Vagina (tissue), 2 donors: ENCODE measurements at places on chromosomes 16 and 17.

GRCh38 chr16:22968931-22969330, 155.0 kb downstream of the HS3ST2 start:
- H3K4me1 ChIP-seq: no peaks in the 10 kb centered on the region
- H3K27ac ChIP-seq: no peak overlapping the region
- no peaks in the 10 kb centered on the region for H3K36me3 ChIP-seq
- H3K4me3 ChIP-seq: no peak overlapping the region

DNA sequence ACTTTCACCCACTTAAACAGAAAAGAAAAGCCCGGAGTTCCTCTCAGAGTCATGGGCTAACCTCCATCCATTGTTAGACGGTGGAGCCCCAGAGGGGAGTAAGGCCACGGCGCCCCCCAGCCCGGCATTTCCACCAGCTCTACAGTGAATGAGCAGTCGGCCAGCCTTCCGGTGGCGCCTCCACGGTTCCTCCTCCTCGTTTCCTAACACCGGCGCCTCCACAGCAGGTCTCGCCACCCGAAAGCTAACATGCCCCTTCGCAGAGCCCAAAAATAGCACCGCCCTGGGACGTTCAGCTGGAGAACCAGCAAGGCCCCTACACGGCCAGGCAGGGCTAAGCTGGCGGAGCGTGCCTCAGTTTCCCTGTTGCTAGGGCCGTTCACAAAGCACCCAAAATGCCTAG, 858 bp downstream of the MMD start:
- DNase-seq: no peak
- peaks cover 20% of the 10 kb centered on the region for H3K4me1 ChIP-seq
- no peaks in the 10 kb centered on the region for H3K36me3 ChIP-seq
- peak overlapping the region; percentile 63 for H3K27ac ChIP-seq
- peak overlapping the region; percentile 67 for H3K4me3 ChIP-seq

- H3K36me3 ChIP-seq: no peaks in the 10 kb centered on the region
- peaks cover 13% of the 10 kb centered on the region for H3K4me1 ChIP-seq
- no peaks in the 10 kb centered on the region for H3K27me3 ChIP-seq
- H3K4me3 ChIP-seq: no peak overlapping the region
- H3K27ac ChIP-seq: no peak overlapping the region
Measured at GRCh38 chr17:28549236-28550132, 2.9 kb downstream of the UNC119 start.

GRCh38 chr16:27098366-27099049, 31.8 kb downstream of the C16orf82 start:
- H3K4me3 ChIP-seq: no peak overlapping the region
- no peaks in the 10 kb centered on the region for H3K36me3 ChIP-seq
- DNase-seq: peak; percentile 14
- no peaks in the 10 kb centered on the region for H3K27me3 ChIP-seq
- H3K4me1 ChIP-seq: no peaks in the 10 kb centered on the region

DNA sequence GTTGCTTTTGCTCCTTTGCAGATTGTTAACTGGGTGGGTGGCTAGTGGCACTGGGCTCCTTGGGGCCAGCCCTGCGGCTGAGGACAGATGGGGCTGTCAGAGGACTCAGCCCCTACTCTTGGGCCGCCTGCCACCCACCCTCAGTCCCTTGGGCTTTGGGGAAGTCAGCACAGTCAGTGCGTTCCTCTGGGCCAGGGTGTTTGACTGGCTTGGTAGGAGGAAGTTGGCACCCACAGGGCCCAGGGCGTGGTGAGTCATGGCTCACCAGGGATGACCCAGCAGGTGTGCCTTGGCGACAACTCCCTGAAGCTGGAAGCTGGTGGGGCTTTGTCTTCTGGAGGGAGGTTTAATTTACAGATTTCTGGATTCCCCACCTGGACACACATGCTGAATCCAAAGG, 32.4 kb downstream of the HAPSTR1 start:
- DNase-seq: no peak
- peaks cover 45% of the 10 kb centered on the region for H3K4me1 ChIP-seq
- H3K27me3 ChIP-seq: no peaks in the 10 kb centered on the region
- no peak overlapping the region for H3K4me3 ChIP-seq
- no peak overlapping the region for H3K27ac ChIP-seq

DNA sequence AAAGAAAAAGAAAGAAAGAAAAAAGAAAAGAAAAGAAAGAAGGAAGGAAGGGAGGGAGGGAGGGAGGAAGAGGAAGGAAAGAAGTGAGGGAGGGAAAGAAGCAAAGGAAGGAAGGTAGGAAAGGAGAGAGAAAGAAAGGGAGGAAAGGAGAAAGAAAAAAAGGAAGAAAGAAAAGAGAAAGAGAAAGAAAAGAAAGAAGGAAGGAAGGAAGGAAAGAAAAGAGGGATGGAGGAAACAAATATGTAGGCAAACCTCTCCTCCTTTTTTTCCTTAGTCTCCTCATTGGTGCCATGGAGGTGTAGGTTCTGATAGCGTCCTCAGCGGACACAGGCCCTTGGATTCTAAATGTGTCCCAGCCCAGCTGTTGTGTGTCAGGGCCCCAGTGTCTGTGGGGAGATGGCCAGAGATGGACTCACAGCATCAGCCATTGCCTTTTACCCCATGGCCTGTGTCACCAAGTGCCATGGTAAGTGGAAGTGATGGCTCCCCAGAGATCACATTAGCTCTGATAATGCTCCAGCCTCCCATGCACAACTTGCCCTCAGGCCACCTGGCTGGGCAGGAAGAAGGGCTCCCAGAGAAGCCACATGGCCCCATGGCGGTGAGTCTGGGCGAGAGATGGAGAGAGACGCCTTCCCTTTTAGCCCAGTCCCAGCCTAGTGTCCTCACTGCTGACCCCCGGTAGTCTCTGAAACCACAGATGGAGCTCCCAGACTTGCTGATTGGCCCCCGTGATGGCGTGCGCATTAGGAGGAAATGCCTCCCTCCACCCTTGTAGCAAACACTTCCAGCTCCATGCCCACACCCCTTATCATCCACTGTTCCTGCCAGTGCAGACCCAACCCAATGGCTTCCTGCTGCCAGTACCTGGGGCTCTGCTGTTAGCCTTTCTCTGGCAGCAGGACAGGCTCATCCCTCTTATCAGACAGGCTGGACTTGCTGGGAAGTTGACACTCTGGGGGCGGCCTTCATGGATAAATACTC, 3.7 kb upstream of the SLC6A2 start:
- H3K27ac ChIP-seq: no peak overlapping the region
- H3K4me1 ChIP-seq: peaks cover 6% of the 10 kb centered on the region
- H3K36me3 ChIP-seq: no peaks in the 10 kb centered on the region
- DNase-seq: no peak
